ENCODE measurements at places on chromosomes 16 and 17.

GRCh38 chr17:69367298-69367697 is 40.4 kb upstream of the ABCA5 start:
- no peak for DNase-seq

DNA sequence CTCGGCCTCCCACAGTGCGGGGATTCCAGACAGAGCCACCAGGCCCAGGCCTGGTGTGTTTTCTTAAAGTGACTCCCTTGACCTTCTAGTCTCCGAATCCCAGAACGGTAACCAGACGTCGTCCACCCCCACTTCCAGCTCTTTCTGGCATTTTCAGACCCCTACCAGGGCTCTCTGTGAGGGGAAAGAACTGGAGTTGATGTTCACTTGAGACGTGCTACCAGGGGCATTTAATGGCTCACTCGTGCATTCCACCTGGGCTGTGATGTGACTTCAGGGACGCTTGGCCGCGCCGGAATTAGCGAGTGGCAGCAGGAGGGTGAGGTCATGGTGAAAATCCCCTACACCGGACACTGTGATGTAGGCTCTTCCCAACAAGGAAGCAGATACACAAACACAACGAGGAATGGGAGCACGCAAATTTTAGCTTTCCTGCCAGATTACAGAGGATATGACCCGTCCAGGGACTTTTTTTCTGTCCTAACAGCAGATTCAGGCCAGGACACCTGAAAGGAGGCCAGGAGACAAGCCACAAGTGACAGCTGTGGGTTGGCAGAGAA is 1.1 kb upstream of the GNA13 start:
- DNase-seq = no peak

DNA sequence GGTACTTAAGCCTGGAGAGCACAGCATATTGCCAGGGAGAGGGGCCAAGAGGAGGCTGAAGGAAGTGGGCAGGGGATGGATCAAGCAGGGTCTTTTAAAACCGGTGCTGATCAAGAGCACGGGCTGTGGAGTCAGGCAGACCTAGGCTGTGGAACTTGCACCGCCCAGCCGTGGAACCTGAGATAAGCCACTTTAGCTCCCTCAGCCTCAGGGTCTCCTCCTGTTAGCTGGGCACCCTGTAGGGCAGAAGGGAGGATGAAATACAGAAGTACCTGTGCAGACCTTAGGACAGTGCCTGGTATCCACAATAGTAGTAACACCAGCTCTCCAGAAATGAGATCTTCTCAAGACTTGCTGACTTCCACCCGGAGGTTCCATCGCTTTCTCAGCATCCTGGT is 9.3 kb downstream of the ODAD4 start:
- peak; percentile 62 for DNase-seq

DNA sequence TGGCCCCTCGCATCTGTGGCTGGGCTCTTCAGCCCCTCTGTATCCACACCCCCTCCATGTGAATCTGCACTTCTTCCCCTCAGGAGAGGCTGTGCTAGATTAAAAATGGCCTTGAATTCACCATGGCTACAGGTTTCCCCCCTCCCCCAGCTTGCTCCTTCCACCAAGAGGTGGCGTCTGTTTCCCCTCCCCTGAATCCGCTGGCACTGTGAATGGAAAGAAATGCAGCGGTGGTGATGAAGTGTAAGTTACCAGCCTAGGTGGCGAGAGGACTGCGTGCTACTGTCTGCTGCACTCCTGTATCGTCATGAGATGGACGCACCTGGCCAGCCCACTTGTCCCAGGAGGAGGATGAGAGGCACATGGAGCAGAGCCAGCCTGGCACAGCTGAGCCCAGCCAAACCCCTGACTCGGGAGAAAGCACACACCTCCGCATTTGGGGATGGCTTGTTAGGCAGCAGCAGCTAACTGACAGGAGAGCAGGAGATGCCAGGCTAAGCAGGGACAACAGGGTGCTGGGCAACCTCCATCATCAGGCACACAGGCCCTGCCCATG is 26.2 kb downstream of the TNFRSF13B start:
- no peak for DNase-seq

DNA sequence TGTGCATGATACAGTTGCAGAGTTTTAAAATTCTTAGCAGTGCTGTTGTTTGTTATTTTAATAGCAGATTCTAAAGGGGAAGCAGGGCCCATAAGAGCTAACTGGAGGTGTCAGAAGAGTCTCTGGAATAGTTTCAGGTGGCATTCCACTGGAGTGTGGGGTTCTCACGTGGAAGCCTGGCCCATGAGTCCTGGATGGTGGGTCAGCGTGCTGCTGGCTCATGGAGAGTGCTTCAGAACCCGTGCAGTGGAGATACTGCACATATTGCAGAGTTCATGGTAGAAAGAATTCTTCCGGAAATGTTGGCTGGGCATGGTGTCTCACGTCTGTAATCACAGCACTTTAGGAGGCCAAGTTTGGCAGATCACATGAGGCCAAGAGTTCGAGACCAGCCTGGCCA is 43.9 kb downstream of the B9D1 start:
- no peak for DNase-seq

DNA sequence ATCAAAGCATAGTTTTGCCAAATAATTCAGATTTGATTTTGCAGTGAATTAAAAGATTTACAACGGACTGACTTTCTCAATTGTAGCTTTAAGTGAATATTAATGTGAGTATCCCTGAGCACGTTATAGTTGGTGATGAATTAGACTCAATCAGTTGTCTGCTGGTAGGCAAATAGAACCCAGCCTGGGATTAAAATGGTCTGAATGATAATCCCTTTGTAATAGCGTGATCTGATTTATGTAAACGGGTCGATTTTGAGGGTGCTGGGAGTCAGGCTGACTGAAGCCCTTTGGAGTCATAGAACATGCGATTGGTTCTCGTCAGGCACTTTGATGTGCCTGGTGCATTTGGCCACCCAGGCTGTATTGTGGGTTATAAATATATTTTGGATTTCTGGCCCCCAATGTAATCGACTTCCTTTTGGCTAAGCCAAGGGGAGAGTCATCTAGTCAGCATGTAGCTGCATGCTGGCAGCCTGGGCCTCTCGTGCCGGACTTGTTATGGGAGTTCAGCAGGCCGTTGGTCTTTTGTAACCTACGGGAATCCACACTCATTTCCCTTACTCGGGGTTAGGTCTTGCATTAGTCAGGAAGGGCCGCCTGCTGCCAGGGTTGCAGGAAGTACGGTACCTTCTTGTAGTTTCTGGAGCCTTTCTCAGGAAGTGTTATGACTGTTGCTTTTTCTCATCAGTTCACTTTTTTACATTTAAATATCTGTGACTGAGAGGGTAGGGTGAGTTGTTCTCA is 5.4 kb downstream of the PGS1 start:
- DNase-seq = no peak

GRCh38 chr17:50511058-50511457 is 2.8 kb downstream of the MYCBPAP start:
- DNase-seq = no peak

DNA sequence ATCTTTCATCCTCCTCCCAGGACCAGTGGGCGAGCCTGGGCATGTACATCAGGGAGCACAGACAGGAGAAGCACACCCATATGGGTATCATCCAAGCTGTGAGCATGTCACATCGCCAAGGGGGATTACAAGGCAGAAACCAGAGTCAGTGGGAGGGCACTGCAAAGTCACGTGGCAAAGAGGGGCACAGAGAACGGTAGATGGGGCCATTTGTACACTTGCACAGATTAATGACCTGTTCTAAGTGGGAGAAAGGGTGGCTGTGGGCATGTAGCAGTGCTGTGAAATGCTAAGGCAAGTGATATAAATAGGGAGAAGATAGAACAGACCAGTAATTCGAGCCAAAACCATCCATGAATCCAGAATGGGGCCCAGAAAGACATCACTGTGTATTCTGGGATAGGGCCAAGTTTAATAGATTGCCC is 265.0 kb downstream of the CPPED1 start:
- no peak for DNase-seq

DNA sequence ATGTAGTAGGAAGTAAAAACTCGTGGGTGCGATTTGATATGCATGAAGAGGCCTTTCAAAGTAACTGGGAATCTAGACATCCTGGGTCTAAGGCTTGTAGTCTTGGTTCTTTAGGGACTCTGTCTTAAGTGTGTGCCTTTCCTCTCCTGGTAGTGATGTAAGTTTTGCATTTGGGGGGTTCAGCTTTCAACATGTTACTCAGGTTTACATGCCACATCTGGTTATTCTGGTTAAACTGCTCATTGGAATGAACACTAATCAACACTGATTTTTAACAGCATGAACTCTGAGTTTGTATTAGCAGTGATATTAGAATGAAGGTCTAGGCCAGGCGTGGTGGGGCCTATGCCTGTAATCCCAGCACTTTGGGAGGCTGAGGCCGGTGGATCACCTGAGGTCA is 15.1 kb downstream of the PGS1 start:
- DNase-seq = no peak

DNA sequence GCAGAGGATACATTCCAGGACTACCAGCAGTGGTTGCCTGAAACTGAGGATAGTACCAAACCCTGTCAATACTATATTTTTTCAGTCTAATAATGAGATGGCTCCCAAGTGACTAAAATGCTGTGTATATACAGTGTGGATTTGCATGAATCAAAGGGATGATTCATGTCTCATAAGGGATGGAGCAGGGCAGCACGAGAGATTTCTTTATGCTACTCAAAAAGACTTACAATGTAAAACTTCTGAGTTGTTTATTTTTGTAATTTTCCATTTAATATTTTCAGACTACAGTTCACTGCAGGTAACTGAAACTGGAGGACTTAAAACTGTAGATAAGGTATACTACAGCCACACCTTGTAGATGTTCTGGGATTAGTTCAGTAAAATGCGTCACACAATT is 674.7 kb upstream of the SALL1 start:
- no peak for DNase-seq

DNA sequence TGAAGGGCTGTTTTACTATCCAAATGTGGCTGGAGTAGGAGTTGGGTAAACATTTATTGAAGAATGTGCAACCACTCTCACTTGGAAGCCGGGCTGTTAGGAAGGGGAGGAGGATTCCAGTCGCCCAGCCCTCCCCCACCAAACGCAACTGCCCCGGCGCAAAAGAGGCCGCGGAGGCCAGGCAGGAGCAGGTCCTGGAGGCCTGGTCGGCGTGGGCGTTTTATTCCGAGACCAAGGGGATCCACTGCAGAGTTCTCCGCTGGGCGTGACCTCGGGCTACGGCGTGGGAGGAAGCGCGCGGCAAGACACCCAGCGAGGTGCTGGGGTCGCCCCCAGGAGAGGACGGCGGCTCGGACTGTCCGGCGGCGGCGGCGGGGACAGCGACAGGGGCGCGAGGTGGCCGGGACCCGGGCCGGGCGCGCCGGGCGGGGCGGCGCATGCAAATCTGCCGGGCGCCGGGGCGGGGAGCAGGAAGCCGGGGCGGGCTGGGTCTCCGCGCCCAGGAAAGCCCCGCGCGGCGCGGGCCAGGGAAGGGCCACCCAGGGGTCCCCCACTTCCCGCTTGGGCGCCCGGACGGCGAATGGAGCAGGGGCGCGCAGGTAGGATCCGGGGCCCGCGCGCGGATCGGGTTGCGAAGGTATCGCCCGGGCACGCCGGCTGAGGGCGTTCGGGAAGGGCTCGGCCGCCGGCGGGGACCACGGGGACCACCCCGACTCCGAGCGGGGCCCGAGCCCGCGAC is at the start of gene IL4R:
TSS of gene IL4R (plus strand) at position 553 of the 739 bp plus-strand sequence. CDS start 26,230 bp downstream, outside the sequence.
- DNase-seq = no peak

DNA sequence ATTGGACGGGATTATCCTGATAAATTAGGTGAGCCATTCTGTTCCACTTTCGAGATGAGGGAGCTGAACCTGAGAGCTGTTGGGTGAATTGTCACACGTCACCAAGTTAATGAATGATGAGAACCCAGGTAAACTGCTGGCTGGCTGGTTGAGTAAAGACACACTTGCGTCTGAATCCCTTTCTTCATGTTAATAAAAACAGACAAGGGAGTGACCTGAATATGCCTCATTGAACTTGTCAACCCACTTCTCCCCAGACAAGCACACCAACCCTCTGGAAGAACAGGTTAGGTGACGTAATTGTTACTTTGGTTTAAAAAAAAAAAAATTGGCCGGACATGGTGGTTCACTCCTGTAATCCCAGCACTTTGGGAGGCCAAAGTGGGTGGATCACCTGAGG is 400.9 kb upstream of the CDH5 start:
- DNase-seq = no peak

DNA sequence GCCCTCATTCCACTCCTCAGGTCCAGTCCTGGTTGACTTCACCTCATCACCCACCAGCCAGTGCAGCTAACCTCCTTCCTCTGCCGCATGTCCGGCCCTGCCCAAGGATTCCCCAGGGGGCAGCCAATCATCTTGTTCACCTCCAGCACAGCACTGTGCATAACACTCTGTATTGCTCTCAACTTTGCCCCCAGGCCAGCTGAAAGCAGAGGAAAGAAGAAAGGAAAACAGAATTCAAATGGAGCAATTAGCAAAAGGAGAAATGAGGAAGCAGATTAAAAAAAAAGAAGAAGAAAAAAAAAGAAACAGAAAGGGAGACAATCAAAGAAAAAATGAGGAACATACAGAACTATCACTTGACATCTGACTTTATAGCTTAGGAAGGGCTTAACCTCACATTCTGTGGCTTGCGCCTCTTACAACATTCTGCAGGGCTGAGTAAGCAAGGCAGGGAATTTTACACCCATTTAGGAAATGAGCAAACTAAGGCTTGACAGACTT is 26.1 kb downstream of the GAS7 start:
- DNase-seq = no peak

- DNase-seq = peak; percentile 67
These were observed 555 bp downstream of the NUP88 start for GRCh38 chr17:5418858-5419355.

DNA sequence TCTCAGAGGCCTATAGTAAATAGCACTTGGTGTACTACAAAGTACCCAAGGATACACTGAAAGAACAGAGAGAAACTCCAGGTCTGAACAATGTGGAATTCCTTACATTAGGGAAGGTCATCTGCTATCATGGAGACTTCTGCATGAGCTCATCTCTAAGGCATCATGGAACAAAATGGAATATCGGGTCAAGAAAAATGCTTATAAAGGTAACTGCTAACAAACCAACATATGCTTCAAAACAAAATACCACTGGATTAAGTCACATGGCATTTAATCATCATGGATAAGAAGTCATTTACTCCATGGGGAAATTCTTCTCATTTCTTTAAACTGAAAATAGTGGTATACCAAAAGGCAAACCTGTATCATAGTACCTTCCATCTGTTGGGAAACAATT is 34.2 kb downstream of the TXNDC11 start:
- no peak for DNase-seq
